Natural killer cell treated with Interleukin-12 subunit alpha and Interleukin-12 subunit beta and Interleukin-15 and Interleukin-18, amount 100 ng/mL, for 72 hours (primary cell): ENCODE measurements at places on chromosomes 4 and X.

DNA sequence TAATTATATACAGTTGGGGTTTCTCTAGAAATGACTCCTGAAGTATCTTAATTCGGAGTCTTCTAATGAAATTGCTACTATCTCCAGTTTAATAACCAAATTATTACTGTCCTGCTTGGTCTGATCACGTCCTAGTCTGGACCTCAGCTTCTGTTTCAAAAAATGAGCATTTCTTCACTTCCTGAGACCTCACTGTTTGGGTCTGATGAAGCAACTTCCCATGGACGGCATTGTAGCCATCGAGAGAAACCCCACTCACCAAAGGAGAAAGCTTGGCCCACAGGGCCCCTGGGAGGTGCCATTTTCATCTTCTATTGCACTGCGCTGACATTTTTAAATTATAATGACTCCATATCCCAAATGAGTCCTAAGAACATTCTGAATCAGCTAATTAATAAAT is 178.0 kb downstream of the MGST2 start:
- DNase-seq: no peak

DNA sequence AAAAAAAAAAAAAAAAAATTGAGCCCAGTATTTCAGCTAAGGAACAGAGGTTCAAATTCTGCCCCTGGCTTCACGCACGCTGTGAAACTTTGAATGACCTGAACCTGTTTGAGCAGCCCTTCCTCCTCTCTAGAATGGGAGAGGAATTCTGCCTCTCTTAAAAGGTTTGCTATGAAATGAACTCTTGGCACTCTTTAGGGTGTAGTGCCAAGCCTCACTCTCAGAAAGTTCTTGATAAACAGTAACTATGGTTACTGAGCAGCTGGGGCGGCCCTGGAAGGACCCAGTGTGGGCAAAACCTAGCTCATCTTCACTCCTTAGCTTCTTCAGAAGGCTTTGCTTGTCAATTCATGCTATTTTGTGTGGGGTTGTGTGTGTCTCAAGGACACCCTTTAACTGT is 73.7 kb downstream of the GEMIN8 start:
- no peak for DNase-seq

DNA sequence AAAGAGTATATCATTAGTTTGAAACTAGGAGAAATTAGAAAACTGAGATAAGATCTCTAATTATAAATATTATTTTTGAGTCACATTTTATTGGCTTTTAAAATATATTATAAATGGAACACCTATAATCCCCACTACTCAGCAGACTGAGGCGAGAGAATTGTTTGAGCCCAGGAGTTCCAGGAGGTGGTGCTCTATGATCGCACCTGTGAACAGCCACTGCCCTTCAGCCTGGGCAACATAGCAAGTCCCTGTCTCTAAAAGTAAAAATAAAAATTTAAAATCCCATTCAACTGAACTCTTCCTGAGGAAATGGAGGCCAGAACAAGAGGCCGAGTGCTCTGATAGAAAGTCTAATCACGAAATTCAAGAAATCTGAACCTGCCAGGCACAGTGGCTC is 6.3 kb upstream of the C4orf36 start:
- no peak for DNase-seq

DNA sequence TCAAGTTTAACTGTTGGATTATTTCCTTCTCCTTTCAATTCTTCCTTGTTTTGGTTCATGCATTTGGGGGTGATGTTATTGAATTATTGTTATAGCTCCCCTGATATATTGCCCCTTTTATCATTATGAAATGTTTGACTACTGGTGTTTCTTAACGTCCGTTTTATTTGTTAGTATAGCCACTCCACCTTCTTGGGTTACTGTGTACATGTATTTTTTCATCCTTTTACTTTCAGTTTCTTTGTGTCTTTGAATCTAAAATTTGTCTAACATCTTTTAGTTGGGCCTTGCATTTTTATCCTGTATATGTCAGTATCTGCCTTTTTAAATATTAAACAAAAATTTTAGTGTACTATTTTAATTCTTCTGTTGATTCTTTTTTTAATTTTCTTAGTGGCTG is 88.7 kb downstream of the TNIP2 start:
- DNase-seq: no peak

- no peak for DNase-seq
Observed at GRCh38 chr4:875818-876423, 50.0 kb upstream of the CPLX1 start.

GRCh38 chr4:150006197-150006596 is 72.0 kb upstream of the DCLK2 start:
- DNase-seq: no peak

DNA sequence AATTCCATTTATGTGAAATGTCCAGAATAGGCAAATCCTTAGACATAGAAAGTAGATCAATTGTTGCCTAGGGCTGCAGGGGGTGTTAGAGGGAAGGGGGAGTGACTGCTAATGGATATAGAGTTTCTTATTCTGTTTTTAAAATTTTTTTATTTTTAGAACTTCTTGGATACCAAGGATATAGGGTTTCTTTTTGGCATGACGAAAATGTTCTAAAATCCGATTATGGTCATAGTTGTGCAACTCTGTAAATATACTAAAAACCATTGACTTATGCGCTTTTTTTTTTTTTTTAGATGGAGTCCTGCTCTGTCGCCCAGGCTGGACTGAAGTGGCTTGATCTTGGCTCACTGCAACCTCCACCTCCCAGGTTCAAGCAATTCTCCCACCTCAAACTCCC is 125.2 kb upstream of the USP9X start:
- DNase-seq: no peak

DNA sequence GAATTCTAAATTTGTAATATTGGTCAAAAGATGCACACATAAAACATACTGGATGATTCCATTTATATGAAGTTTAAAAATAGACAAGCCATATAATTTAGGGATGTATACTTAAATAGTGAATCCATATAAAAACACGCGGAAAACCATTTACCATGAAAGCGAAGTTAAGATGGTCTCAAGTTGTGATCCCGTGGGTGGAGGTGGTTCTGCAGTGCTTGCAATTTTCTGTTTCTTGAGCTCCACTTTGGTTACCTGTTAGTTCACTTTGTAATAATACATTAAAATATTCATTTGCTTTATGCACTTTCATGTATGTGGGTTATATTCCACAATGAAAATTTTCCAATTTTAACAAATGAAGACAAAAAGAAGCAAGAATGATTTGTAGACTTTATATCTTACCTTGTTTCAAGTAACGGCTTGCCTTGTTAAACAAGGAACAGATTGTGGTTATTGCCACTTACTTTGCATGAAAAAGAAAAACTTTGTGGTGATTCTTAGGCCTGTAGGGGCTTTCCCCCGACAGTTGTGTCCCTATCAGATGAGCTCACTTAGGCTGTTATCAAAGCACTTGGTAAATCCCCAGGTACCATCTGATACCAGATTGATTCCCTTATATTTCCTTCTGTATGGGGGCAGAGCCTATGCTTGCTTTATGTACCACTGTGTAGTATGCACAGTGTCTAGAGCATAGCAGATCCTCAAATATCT is 12.2 kb downstream of the UCP1 start:
- DNase-seq: peak; percentile 62

DNA sequence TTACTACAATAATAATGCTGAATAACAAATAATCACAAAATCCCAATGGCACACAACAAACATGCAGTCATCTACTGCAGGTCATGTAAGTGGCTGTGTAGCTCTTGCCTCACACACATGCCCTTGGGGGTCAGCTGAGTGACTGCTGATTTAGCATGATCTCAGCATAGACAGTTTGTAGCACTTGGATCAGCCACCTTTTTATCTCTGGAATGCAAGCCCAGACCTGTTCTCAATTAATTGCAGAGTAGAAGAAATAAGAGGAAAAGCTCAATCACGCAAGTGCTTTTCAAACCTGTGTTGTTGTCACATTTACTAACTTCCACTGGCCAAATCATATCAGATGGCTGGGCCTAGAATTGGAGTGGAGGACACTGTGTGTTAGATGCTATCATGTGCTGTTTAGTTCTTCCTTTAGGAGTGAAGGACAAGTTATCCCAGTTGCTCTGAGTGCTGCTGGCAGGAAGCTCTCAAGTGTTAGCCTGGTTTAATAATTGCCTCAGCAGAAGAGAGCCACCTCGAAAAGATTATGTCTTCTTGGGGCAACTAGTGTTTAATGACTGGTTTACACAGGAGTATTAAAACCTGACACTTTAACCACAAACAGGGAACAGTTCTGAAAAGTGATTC is 128.3 kb upstream of the EPHA5 start:
- no peak for DNase-seq

- DNase-seq: no peak
Observed at GRCh38 chr4:48138511-48138910, 4.5 kb upstream of the TXK start.

- DNase-seq: no peak
Observed at GRCh38 chr4:168019019-168019651, 73.2 kb upstream of the ANXA10 start.

DNA sequence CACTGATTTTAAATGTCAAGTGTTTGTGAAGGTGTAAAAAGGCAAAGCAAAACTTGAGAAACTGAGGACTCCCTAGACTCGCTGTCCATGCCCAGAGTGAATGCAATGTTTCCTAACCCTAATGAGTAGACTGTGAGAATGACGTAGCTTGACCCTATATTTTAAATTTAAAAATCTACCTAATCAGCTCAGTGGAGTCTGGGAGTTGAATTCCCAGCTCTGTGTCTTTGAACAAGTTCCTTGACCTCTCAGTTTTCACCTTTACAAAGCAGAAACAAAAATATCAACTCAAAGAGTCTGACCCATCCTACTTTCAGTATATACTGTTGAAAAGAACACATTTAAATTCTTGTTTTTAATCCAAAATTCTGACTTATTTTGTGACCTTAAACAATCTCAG is 2.3 kb downstream of the FGA start:
- no peak for DNase-seq

DNA sequence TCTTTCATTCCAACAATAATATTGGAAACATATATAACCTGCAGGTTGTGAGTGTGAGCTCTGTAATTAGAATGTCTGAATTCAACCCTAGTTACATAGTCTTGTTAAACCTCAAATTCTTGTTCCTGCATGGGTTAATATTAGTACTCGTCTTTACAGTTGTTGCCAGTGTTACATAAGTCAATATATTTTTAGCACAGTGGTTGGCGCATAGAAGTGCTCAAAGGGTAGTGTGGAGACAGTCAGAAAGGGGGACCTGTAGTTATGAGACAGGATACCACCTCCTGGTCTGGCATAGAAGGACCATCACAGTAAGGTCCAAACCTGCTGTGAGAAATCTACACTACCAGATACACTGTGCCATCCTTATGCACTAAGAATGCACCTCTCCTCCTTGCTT is 1045.9 kb upstream of the SLIT2 start:
- no peak for DNase-seq

DNA sequence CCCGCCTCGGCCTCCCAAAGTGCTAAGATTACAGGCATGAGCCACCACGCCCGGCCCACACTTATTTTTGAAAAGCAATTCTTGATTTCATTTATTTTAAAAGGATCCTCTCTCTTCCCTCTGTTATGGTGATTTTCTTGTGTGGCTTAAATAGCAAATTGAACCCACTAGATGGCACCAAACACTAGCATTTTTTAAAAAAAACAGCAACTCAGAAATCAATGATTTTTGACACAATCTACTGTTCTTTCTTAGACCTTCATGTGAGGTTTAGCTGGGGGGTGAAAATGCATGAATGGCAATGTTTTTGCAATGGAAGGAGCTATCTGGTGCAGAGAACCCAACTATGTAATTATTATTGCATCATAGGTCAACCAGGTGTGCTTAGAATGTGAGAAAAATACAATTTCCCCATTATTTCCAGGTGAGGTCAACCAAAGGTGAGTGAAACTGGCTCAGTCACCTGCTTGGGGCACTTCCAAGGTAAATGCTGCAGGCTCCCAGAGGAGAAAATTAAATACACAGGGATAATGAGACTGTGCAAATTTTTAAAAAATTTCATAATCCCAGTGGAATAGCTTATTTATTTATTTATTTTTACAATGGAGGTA is 226.7 kb upstream of the PRKX start:
- DNase-seq: no peak

- no peak for DNase-seq
Observed at GRCh38 chrX:110759785-110760184, 35.8 kb downstream of the CHRDL1 start.

DNA sequence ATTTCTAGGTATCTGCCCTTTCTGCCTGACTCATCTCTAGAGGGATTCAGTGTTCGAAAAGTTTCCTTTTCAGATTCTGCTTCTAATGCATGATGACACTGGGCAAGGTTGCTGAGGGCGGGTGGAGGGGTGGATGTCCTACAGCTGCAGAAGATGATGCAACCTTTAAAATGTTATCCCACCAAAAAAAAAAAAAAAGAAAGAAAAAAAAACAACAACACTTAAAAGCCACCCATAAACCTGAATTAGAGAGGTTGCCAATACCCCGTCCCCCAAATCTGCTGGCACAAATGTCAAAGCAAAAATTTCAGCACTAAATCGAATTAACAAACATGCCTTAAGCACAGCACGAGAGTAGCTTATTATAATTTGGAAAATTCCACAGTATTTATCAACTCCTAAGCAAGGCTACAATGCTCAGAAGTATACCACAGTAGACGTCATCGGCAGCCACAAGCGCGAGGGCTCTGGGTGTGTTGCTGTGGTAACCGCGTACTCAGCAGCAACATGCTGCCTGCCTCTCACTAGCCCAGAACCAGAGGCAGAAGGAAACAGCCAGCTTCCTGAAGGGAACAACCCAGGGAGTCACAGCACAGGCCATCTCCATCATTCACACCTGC is 167.5 kb upstream of the MAP3K15 start:
- peak; percentile 87 for DNase-seq

DNA sequence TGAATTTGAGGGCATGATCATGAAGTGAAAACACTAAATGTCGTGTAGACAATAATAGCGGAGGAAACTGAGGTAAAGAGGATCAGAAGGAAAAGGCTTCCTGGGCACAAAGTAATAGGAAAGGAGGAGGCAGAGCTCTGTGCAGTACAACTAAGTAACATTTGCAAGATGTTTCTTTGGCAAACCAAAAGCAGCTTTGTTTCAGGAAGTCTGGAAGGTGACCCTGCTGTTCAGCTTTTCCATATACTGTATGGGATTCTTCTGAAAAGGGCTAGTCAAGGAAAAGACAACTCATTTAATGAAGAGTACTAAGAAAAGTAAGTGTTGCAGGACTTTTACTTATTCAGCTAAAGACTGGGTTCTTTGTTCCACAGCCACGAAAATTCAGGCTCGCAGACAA is 463.1 kb downstream of the PCDH7 start:
- no peak for DNase-seq

DNA sequence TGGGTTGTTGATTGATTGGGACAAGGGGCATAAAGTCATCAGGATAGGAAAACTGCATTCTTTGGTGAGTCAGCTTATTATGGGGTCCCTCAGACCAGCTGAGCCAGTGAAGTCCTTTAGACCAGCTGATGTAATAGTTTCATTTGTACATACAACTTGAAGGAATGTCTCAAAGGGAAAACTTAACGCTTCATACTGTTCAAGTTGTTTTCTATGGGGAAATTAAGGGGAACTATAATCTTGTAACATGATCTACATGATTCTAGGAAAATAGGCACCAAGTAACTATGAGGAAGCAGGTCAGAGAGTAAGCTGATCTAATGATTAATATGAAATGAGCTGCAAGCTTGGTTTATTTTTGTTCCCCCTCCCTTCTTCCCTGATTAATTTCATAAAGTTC is 175.1 kb upstream of the GRID2 start:
- no peak for DNase-seq
